ENCODE measurements at places on chromosomes 3 and 15. TPM values are rescaled to one million over a fixed set of nuclear protein-coding genes. Genes with fewer than 3 reads are reported as not detected.

Gene LEO1
- 29.9 TPM for total RNA-seq

Gene CCR3
- total RNA-seq = not detected

Gene TRIM71
- total RNA-seq = 0.42 TPM

Gene RBPMS2
- 6.2 TPM for total RNA-seq

Gene DPPA2
- total RNA-seq = not detected

Gene RBMS3
- 25.6 TPM for total RNA-seq

Gene KLHL18
- 28.3 TPM for total RNA-seq

Gene TGM4
- not detected for total RNA-seq

Gene CDC25A
- total RNA-seq = 0.68 TPM

Gene NDN
- total RNA-seq = 55.6 TPM

Gene SCAMP5
- total RNA-seq = 345 TPM
